ENCODE measurements at places on chromosomes 1 and 21. TPM values are rescaled to one million over a fixed set of nuclear protein-coding genes. Genes with fewer than 3 reads are reported as not detected.
A peak's percentile ranks its signal among the peaks of the same experiment; 100 is the strongest.

DNA sequence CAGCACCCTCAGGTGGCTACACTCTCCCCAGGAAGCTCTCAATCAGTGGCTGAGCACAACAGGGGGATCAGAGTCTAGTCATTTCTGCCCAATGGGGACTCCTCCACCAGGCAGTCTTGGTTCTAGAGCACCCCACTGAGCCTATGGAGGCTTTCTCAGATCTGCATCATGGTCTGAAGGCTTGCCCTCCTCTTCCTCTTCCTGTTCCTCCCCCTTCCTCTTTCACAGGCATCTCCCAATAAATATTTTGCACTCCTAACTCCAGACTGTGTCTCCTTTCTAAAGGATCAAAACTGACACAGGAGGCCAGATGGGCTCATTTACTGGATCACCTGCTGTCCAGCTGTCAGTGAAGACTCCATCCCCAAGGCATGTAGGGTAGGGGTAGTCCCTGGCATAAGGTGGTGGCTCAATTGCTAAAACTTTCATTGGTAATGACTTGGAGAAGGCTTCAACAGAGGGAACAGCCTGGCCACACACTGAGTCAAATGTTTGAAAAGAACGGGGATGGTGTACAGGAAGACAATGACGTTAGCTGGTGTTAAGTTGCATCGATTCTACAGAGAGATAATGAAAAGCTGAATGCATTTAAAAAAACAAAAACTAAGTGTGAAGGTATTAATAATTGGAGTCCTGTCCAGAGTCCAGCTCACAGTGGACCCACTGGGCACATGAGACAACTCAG lies 84.2 kb upstream of the SLC2A1 start:
- no peak for ATAC-seq
- H3K27ac ChIP-seq = no peak overlapping the region
- peaks cover 4% of the 10 kb centered on the region for H3K27me3 ChIP-seq
- no peaks in the 10 kb centered on the region for H3K36me3 ChIP-seq
- no peak overlapping the region for H3K4me3 ChIP-seq
- no peaks in the 10 kb centered on the region for H3K4me1 ChIP-seq

DNA sequence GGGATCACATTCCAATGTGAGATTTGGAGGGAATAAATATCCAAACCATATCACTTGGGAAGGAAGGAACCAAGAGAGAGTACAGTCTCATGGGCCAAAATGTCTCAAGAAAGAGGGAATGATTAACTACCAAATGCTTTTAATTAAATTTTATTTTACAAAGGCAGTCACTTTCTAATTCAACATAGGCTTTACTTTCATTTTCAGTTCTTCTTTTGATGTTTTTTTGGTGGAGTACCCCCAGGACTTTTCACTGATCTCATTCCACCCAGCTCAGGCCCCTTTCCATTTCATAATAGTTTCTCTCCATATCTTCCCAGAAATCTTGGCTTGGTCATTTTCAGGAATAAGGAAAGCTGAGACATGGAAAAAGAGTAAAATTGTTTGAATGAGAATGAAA lies 5.1 kb upstream of the SLAMF7 start:
- no peaks in the 10 kb centered on the region for H3K4me1 ChIP-seq
- ATAC-seq = no peak
- no peaks in the 10 kb centered on the region for H3K27me3 ChIP-seq
- no peaks in the 10 kb centered on the region for H3K36me3 ChIP-seq
- H3K4me3 ChIP-seq = no peak overlapping the region

DNA sequence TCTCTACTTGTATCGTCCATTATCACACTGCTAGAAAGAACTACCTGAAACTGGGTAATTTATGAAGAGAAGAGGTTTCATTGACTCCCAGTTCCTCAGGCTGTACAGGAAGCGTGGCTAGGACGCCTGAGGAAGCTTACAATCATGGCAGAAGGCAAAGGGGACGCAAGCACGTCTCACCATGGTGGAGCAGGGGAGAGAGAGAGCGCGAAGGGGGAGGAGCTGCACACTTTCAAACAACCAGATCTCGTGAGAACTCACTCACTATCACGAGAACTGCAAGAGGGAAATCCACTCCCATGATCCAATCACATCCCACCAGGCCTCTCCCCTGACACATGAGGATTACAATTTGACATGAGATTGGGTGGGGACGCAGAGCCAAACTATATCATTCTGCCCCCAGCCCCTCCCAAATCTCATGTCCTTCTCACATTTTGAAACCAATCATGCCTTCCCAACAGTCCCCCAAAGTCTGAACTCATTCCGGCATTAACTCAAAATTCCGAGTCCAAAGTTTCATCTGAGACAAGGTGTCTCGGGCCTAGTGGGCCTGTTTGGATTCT lies 8.0 kb downstream of the MMEL1 start:
- H3K4me1 ChIP-seq = peaks cover 4% of the 10 kb centered on the region
- no peak for ATAC-seq
- H3K27ac ChIP-seq = no peak overlapping the region
- no peaks in the 10 kb centered on the region for H3K36me3 ChIP-seq
- no peak overlapping the region for H3K4me3 ChIP-seq
- H3K27me3 ChIP-seq = peaks cover 81% of the 10 kb centered on the region

DNA sequence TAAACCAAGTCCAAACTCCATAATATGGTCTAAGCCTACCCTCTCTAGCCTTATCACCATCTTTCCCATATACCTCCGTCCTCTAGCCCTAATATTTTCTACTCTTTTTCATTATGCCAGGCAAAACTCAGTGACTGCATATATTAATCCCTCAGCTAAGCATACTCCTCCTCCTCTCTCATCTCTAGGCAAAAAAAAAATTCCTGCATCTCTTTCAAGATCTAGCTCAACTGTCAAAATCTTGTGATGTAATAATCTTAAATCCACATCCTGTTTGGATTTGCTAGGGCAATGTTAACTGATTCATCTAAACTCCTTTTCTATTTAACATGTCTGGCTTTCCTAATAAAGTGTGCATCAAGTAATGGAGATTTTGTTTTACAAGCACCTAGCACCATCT lies 20.4 kb downstream of the PRPF38A start:
- H3K27me3 ChIP-seq = no peaks in the 10 kb centered on the region
- no peaks in the 10 kb centered on the region for H3K36me3 ChIP-seq
- no peak for ATAC-seq
- no peaks in the 10 kb centered on the region for H3K4me1 ChIP-seq

GRCh38 chr1:52054496-52055065 lies 410 bp downstream of the TXNDC12 start:
- H3K4me3 ChIP-seq = peak overlapping the region; percentile 79
- H3K27ac ChIP-seq = peak overlapping the region; percentile 87
- ATAC-seq = no peak
- H3K27me3 ChIP-seq = no peaks in the 10 kb centered on the region
- H3K4me1 ChIP-seq = peaks cover 7% of the 10 kb centered on the region

DNA sequence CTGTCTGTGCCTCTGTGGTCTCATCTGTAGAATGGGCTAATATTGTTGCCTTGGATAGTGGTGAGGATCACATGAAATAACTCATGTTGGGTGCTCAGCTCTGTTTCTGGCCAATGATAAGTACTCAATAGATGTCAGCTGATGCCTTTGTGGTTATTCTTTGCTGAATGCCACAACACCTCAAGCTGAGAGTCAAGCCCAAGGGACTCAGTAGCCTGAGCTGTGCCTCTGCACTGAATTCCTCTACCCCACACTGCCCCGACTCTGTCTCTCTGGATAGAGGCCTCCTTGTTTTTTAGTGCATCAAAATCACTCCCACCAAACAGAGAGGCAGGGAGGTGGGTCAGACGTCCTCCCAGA lies 196.1 kb upstream of the VAMP3 start:
- H3K27ac ChIP-seq = no peak overlapping the region
- no peak overlapping the region for H3K4me3 ChIP-seq
- peaks cover 4% of the 10 kb centered on the region for H3K27me3 ChIP-seq

GRCh38 chr1:151327223-151327902 lies at the start of gene PI4KB:
PI4KB (minus strand) TSS chr1:151327416; CDS start chr1:151316481, 10,935 bp downstream.
- peaks cover 26% of the 10 kb centered on the region for H3K4me1 ChIP-seq
- H3K27ac ChIP-seq = peak within 1 kb of the TSS; percentile 90
- peak within 1 kb of the TSS; percentile 87 for H3K4me3 ChIP-seq
- no peaks in the 10 kb centered on the region for H3K27me3 ChIP-seq

DNA sequence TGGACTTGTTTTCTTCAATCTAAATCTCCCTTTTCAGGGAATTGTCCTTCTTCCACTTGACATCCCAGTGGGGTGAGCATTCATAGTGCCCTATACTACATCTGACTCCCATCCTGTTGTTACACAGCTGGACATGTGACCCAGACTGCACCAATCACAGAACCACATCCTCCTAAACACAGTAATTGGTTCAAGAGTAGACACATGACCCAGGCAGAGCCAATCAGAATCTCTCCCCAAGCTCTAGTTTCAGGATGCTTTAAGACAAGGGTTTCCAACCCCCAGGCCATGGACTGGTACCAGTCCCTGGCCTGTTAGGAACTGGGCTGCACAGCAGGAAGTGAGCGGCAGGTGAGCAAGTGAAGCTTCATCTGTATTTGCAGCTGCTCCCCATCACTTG lies 5.6 kb upstream of the DDOST start:
- no peak for ATAC-seq
- no peak overlapping the region for H3K4me3 ChIP-seq
- H3K27ac ChIP-seq = no peak overlapping the region
- no peaks in the 10 kb centered on the region for H3K36me3 ChIP-seq
- no peaks in the 10 kb centered on the region for H3K27me3 ChIP-seq

GRCh38 chr21:46173573-46173972 lies 10.7 kb downstream of the SPATC1L start:
- H3K4me1 ChIP-seq = no peaks in the 10 kb centered on the region
- no peak overlapping the region for H3K27ac ChIP-seq
- no peak for ATAC-seq
- no peaks in the 10 kb centered on the region for H3K36me3 ChIP-seq

DNA sequence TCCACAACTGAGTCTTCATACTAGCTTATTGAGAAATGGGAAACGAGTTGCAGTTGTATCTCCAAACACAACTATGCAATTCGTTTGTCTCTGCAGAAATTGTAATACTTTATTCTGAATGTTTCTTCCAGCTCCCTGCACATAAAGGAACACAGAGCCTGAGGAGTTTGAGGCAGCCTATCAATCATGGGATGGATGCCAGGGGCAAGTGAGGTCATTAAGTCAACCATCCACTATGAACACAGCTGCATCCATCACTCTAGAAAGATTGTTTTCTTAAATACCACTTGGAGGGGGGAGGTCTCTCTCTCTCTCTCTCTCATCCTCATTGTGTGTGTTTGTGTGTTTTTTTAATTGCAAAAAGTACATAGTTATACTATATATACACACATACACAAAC lies 2.9 kb upstream of the PSMB2 start:
- H3K27me3 ChIP-seq = peaks cover 22% of the 10 kb centered on the region
- no peak overlapping the region for H3K4me3 ChIP-seq
- no peaks in the 10 kb centered on the region for H3K4me1 ChIP-seq
- ATAC-seq = no peak

- H3K27ac ChIP-seq = no peak overlapping the region
- no peak overlapping the region for H3K4me3 ChIP-seq
- no peaks in the 10 kb centered on the region for H3K4me1 ChIP-seq
- H3K36me3 ChIP-seq = peaks cover 8% of the 10 kb centered on the region
- no peaks in the 10 kb centered on the region for H3K27me3 ChIP-seq
Observed at GRCh38 chr21:39927304-39927886, 60.2 kb downstream of the PCP4 start.

DNA sequence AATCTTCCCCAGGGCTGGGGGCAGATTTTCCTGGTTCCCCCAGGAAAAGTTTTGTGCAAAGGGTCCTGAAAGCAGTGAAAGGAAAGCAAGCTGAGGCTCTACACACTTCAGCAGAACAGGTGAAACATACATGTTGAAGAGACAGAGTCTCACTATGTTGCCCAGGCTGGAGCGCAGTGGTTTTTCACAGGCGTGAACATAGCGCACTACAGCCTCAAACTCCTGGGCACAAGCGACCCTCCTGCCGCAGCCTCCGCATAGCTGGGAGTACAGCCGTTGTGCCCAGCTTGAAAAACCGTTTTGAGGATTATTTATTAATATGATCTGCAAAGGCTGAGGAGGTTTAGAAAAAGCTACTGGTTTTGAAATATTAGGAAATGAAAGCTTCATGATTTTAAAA lies 11.8 kb downstream of the PRDM15 start:
- no peak overlapping the region for H3K27ac ChIP-seq
- H3K4me3 ChIP-seq = no peak overlapping the region
- ATAC-seq = no peak

- H3K36me3 ChIP-seq = no peaks in the 10 kb centered on the region
- peak; percentile 28 for ATAC-seq
- H3K4me1 ChIP-seq = peaks cover 8% of the 10 kb centered on the region
- no peaks in the 10 kb centered on the region for H3K27me3 ChIP-seq
- no peak overlapping the region for H3K27ac ChIP-seq
- no peak overlapping the region for H3K4me3 ChIP-seq
Observed at GRCh38 chr1:81832573-81832972, 31.8 kb downstream of the ADGRL2 start.

GRCh38 chr1:154157520-154158306 lies 2.8 kb upstream of the NUP210L start:
- peaks cover 4% of the 10 kb centered on the region for H3K4me1 ChIP-seq
- no peak for ATAC-seq
- no peak overlapping the region for H3K4me3 ChIP-seq
- no peaks in the 10 kb centered on the region for H3K27me3 ChIP-seq
- H3K27ac ChIP-seq = peak overlapping the region; percentile 46

GRCh38 chr1:21165646-21166045 lies 11.1 kb downstream of the EIF4G3 start:
- H3K27me3 ChIP-seq = no peaks in the 10 kb centered on the region
- no peak overlapping the region for H3K4me3 ChIP-seq
- H3K27ac ChIP-seq = no peak overlapping the region
- ATAC-seq = no peak
- H3K36me3 ChIP-seq = no peaks in the 10 kb centered on the region

- H3K4me1 ChIP-seq = no peaks in the 10 kb centered on the region
- no peak for ATAC-seq
- H3K4me3 ChIP-seq = no peak overlapping the region
- H3K36me3 ChIP-seq = no peaks in the 10 kb centered on the region
- no peaks in the 10 kb centered on the region for H3K27me3 ChIP-seq
Observed at GRCh38 chr1:110328274-110328673, 10.9 kb upstream of the RBM15 start.

DNA sequence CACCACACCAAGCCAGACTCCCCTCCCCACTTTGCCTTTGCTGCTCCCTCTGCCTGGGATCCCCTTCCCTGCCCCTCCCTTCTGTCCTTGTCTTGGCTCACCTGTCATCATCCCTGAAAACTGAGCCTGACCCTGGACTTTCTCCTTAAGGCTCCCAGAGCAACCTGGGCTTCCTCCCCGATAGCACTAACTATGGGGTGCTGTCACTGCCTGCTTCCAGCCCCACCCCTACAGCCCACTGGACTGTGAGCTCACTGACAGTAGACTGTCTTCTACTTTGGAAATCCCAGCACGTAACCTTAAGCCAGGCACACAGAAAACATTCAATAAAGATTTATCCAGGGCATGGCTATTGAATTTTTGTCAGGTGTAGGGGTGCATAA lies 9.5 kb upstream of the CSF1 start:
- no peak for ATAC-seq
- no peak overlapping the region for H3K27ac ChIP-seq
- no peak overlapping the region for H3K4me3 ChIP-seq
- no peaks in the 10 kb centered on the region for H3K27me3 ChIP-seq
- no peaks in the 10 kb centered on the region for H3K36me3 ChIP-seq
- H3K4me1 ChIP-seq = no peaks in the 10 kb centered on the region

- peak overlapping the region; percentile 83 for H3K27ac ChIP-seq
- ATAC-seq = peak; percentile 90
- peaks cover 8% of the 10 kb centered on the region for H3K4me1 ChIP-seq
- H3K27me3 ChIP-seq = no peaks in the 10 kb centered on the region
- no peak overlapping the region for H3K4me3 ChIP-seq
Observed at GRCh38 chr1:91712981-91713841, 172.7 kb downstream of the TGFBR3 start.

GRCh38 chr1:157073944-157074685 lies 25.5 kb downstream of the ETV3L start:
- no peaks in the 10 kb centered on the region for H3K36me3 ChIP-seq
- H3K4me1 ChIP-seq = no peaks in the 10 kb centered on the region
- ATAC-seq = peak; percentile 58

OR2L5 gene
- not detected for total RNA-seq

TNNI3K gene
- 2.2 TPM for total RNA-seq

NBPF19 gene
- total RNA-seq = 12.5 TPM

AMY1B gene
- total RNA-seq = not detected

Measured in gastroesophageal sphincter (tissue), 4 donors.